BJ (cell line): ENCODE measurements at places on chromosomes 1 and 21.

DNA sequence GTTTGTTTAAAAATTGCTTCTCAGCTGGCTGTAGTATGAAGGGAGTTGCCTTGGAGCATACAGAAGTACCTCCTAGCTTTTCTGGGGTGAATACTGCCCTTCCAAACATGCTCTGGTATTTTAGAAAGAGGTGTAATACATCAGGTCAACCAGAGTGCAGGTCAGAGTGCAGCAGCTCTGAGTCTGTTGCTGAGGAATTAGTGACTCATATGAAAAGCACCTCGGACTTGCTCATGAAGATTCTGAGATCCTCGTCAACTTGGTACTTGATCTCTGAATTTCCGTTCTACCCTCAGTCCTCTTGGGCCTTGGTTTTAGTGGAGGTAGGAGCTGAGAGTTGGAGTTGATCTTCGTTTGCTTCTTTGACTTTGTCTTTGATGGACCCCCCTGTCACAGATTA, 67.3 kb downstream of the NOS1AP start:
- peak; percentile 47 for DNase-seq

GRCh38 chr1:206851341-206852010, 13.9 kb upstream of the IL20 start:
- peak; percentile 81 for DNase-seq

GRCh38 chr1:110185181-110185580, 24.9 kb upstream of the KCNC4 start:
- no peak for DNase-seq

GRCh38 chr1:6275826-6276782, 15.2 kb upstream of the GPR153 start:
- DNase-seq = peak; percentile 68

- DNase-seq = no peak
Measured at GRCh38 chr21:25961042-25961441, 209.5 kb downstream of the APP start.

DNA sequence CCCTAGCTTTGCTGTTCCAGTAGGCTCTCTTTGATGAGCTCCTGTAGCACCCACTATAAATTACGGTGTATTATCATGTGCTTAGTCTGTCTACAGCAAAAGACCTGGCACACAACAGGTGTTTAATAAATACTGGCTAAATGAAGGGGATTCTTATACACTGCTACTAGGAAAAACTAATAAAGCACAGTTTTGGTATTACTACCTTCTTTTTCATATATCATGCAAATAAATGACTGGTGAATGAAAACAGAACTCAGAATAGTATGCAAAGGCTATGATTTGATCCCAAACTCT, 26.4 kb downstream of the WDR26 start:
- DNase-seq = no peak

- DNase-seq = no peak
Measured at GRCh38 chr21:34623516-34623915, 8.6 kb upstream of the RCAN1 start.

DNA sequence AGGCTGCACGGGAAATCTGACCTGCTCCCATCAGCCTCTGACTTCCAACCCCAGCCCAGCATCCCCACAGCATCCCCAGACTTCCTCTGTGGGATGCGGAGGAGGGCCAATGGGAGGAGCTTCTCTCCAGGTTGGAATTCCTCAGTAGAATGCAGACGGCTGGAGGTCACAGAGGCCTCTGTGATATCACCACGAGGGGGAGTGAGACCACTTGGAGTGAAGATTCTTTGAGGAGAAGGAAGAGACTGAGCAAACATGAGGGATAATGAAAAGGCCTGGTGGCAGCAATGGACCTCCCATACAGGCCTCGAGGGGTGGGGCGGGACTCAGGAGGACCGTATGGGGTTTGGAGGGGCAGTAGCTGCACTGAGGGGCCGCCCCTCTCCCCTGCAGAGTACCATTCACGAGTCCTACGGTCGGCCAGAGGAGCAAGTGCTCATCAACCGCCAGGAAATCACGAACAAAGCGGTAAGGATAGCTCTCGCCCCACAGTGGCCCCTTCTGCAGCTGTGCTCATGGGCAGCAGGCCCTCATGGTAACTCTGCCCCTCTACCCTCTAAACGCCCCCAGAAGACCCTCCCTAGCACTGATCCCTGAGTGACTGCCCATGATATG, at the start of gene CATSPER4:
CATSPER4 (plus strand) TSS at position 230 of the 615 bp plus-strand sequence; CDS start at position 256, 26 bp downstream.
- no peak for DNase-seq

DNA sequence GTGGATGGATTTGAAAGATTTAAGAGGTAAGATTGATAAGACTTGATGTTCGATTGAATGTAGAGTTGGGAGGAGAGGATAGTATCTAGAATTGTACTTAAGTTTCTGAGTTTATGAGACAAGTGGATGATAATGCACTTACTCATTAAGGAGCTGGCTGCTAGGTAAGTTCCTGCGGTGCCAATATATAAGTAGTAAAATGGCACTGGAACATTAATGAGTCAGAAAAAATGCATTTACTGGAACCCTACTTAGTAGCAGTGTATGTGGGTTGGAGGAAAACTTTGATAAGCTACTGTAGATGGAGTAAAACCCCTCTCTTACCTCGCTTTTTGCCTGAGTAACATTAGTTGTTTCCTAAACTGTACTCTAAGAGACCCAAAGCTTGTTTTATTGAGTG, 68.2 kb downstream of the ZFYVE9 start:
- DNase-seq = no peak

GRCh38 chr21:41877901-41878830, 978 bp downstream of the PRDM15 start:
- no peak for DNase-seq

DNA sequence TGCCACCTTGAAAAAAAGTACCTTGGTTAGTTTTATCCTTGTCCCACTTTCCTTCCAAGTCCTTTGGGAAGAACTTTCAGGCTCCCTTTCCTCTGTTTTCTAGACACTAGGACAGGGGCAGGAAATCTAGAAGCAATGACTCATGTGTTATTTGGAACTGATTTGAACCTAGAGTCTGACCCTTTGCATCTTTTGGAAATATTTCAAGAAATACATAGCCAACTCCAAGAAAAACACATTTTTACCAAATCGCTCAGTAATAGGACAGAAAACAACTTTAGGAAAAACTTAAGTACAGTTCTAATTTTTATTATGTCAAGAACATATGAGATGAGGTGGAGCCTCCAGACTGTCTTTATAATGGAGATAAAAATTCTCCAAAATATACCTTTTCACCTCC, 292.4 kb downstream of the PTBP2 start:
- DNase-seq = no peak

DNA sequence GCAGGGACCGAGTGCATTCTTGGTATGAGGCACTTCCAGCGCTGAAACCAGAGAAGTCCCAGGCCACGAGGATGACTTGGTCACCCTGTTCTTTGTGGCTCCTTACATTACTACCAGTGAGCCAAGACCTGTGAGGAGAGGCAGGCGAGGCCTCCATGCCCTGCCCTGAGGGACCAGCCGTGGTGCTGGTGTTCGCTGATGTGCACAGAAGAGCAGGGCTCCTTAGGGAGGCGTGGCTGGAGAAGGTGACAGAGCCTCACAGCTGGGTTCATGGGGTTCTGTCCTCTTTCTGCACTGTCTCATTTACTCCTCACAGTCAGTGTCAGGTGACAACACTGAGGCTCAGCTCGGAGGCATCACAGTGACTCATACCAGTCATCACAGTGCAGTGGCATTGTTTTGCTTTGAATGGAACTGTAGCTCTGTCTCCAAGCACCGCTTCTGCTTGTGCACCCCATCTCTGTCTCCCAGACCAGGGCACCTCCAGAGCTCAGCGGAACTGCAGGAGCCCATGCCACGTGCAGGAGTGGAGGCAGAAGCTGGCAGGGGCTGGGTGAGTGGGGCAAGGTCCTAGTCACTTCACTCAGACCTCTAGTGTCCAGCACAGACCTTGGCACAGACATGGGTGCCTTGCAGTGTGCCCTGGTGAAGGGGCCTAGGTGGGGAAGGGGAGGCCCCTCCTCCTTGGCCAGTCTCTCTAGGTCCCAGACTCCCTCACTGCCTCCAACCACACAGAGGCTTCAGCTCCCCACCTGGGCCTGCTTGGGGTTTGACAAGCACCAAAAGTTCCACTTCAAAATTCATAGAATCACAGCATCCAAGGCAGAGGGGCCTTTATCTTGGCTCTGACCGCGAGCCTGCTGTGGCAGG, 310.9 kb downstream of the MATN1 start:
- no peak for DNase-seq

GRCh38 chr1:203807196-203807595, 11.8 kb downstream of the ZBED6 start:
- DNase-seq = peak; percentile 51

GRCh38 chr21:42583477-42584295, 69.7 kb upstream of the PDE9A start:
- no peak for DNase-seq

DNA sequence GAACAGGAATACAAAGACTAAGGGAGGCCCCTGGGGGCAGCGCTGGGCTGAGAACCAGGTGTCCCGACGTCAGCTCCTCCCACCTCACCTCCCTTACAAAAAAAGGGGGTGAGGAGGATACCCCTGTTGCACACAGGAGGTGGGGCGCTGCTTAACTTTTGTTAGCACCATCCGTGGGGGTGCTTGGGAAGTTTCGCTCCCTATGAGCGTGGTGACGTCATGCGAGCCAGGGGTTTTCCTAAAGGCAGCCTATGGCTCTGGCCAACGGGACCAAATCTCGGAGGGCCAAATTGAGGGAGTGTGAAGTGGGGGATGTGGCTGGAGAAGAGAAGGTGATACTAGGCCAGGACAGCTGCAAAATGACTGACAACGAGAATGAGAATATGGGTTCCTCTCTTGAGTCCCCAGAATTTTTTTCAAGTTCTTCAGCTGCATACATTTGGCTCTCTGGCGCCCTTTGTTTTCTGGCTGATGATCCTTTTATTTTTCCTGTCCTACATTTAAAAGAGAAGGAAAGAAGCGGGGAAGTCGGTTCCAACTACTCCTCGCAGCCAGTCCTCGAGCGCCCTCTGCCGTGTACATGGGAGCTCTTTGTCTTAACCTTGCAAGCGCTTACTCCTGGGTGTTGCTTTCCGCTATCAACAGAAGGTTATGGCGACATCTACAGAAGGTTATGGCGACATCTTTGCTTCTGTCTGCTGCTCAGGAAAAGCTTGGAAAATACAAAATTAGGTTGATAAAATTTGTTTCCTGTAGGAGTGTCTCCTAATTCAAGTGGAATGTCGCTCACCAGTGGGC, 48.0 kb upstream of the ZC3H11B start:
- peak; percentile 34 for DNase-seq

- DNase-seq = no peak
Measured at GRCh38 chr1:9375912-9376311, 83.2 kb downstream of the SPSB1 start.

GRCh38 chr1:42658877-42659337, 684 bp downstream of the PPIH start:
- DNase-seq = no peak

DNA sequence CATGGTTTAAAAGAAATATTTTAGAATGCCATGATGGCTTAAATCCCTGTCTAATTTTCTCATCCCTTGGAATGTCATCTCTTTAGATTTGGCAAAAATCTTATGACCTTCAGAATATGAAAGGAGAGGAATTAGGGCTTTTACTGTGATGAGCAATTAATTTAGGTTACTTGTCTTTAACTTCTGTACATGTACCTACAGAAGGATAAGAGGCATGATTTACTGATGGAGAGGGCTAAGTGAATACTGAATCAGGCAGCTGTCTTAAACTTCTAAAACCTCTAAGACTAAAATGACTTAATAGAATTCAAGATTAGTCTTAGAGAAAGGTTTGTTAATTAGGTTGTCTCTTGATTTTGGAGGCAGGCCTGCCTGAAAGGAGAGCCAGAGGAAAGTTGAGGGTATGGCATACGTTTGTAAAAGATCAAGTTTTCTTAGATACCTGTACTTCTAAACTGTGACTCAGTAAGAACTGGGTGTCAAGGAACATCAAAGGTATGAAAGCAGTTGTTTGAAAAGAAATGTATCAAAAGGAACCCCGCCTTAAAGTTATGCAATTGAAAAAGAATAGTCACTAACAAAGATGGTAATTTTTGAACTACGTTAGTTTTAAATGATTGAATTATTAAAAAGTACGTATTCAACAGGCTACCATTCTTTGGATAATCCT, 12.5 kb downstream of the MACO1 start:
- DNase-seq = no peak

GRCh38 chr1:213858581-213858980, 129.2 kb upstream of the PROX1 start:
- DNase-seq = no peak

GRCh38 chr1:189970331-189971230, 507.1 kb downstream of the BRINP3 start:
- no peak for DNase-seq

DNA sequence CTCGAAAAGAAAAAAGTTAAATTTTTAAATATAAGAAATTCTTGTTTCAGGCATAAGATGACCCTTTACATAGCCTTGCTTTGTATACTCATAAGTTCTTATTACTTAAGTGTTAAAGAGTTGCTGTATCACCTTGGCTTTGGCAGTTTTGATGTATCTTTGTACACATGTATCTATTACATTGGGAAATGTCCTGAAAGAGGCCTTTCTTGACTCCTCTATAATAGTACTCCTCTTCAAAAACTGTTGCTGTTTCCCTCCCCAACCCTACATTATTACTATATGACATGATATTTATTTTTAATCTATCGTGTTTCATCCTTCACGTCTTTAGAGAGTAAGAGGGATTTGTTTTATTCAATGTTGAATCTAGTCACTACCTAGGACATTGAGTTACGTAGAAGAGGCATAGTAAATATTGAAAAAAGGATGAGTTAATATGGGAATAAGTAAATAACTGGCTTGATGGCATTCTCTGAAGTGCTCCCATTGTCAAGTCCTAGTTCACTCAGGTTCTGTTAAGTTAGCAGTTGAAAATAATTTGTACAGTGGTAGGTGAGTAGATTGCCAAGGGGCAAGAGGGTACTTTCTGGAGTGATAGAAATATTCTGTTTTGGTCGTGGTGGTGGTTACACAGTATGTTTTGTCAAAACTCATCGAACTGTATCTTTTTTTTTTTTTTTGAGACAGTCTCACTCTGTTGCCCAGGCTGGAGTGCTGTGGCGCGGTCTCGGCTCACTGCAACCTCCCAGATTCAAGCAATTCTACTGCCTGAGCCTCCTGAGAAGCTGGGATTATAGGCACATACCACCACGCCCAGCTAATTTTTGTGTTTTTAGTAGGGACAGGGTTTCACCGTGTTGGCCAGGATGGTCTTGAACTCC, 8.2 kb downstream of the THRAP3 start:
- no peak for DNase-seq

GRCh38 chr1:39394598-39394997, 96.8 kb upstream of the BMP8A start:
- DNase-seq = no peak
